Endothelial cell of coronary artery (primary cell): ENCODE measurements at places on chromosomes 7 and 10. TPM values are rescaled to one million over a fixed set of nuclear protein-coding genes. Genes with fewer than 3 reads are reported as not detected.

IL6 gene
- 5.4 and 16.7 TPM in 2 replicates for total RNA-seq

CCDC3 gene
- total RNA-seq, result 0.28 and 2.2 TPM in 2 replicates

INA gene
- 0.18 and 0.19 TPM in 2 replicates for total RNA-seq

ACSM6 gene
- not detected in 2 replicates for total RNA-seq

CHST3 gene
- 10.0 and 16.8 TPM in 2 replicates for total RNA-seq

FHIP2A gene
- 18.5 and 24.4 TPM in 2 replicates for total RNA-seq

DEPP1 gene
- total RNA-seq, result 237 and 266 TPM in 2 replicates

CALHM1 gene
- not detected in 2 replicates for total RNA-seq

CCDC146 gene
- total RNA-seq, result 1.1 and 1.4 TPM in 2 replicates

POU6F2 gene
- total RNA-seq, result not detected in 2 replicates

TRPV6 gene
- not detected in 2 replicates for total RNA-seq

ENTPD7 gene
- 18.4 and 19.2 TPM in 2 replicates for total RNA-seq

SLC18A3 gene
- total RNA-seq, result under 0.01 TPM in 1 of 2 replicates, not detected in the other

BLVRA gene
- total RNA-seq, result 31.4 and 32.9 TPM in 2 replicates

CUEDC2 gene
- 38.1 and 52.0 TPM in 2 replicates for total RNA-seq

AGFG2 gene
- 18.0 and 19.2 TPM in 2 replicates for total RNA-seq

ZCWPW1 gene
- 0.54 and 0.85 TPM in 2 replicates for total RNA-seq

ANKRD2 gene
- total RNA-seq, result 0.36 and 0.56 TPM in 2 replicates

IDI2 gene
- total RNA-seq, result not detected in 2 replicates

HKDC1 gene
- 0.18 and 0.19 TPM in 2 replicates for total RNA-seq

DGKI gene
- total RNA-seq, result 0.36 and 1.0 TPM in 2 replicates

SLC18A2 gene
- total RNA-seq, result not detected in 2 replicates

NYAP1 gene
- total RNA-seq, result 1.9 and 2.2 TPM in 2 replicates

SUN3 gene
- not detected in 2 replicates for total RNA-seq

BHLHA15 gene
- total RNA-seq, result 0.09 and 0.27 TPM in 2 replicates

HOXA5 gene
- 5.9 and 7.9 TPM in 2 replicates for total RNA-seq

PILRA gene
- 0.28 TPM in 1 of 2 replicates, not detected in the other for total RNA-seq

SLC25A40 gene
- 3.0 and 3.7 TPM in 2 replicates for total RNA-seq

CPED1 gene
- 0.27 and 3.4 TPM in 2 replicates for total RNA-seq

IKZF5 gene
- 2.5 and 4.0 TPM in 2 replicates for total RNA-seq

NUDT13 gene
- 0.63 and 1.6 TPM in 2 replicates for total RNA-seq

CDK14 gene
- 16.3 and 24.1 TPM in 2 replicates for total RNA-seq

ZCCHC24 gene
- total RNA-seq, result 2.8 and 4.9 TPM in 2 replicates

THSD7A gene
- 21.1 and 47.2 TPM in 2 replicates for total RNA-seq

FKBP6 gene
- total RNA-seq, result not detected in 2 replicates

NEUROD6 gene
- not detected in 2 replicates for total RNA-seq

CUBN gene
- 1.4 and 3.2 TPM in 2 replicates for total RNA-seq

PRLHR gene
- total RNA-seq, result not detected in 2 replicates

CC2D2B gene
- 0.09 TPM in 1 of 2 replicates, not detected in the other for total RNA-seq

TBC1D12 gene
- 7.8 and 12.0 TPM in 2 replicates for total RNA-seq

OPTN gene
- 54.1 and 97.1 TPM in 2 replicates for total RNA-seq

EPHB4 gene
- total RNA-seq, result 281 and 308 TPM in 2 replicates
